ENCODE measurements at places on chromosomes 2 and 18. TPM values are rescaled to one million over a fixed set of nuclear protein-coding genes. Genes with fewer than 3 reads are reported as not detected.

DNA sequence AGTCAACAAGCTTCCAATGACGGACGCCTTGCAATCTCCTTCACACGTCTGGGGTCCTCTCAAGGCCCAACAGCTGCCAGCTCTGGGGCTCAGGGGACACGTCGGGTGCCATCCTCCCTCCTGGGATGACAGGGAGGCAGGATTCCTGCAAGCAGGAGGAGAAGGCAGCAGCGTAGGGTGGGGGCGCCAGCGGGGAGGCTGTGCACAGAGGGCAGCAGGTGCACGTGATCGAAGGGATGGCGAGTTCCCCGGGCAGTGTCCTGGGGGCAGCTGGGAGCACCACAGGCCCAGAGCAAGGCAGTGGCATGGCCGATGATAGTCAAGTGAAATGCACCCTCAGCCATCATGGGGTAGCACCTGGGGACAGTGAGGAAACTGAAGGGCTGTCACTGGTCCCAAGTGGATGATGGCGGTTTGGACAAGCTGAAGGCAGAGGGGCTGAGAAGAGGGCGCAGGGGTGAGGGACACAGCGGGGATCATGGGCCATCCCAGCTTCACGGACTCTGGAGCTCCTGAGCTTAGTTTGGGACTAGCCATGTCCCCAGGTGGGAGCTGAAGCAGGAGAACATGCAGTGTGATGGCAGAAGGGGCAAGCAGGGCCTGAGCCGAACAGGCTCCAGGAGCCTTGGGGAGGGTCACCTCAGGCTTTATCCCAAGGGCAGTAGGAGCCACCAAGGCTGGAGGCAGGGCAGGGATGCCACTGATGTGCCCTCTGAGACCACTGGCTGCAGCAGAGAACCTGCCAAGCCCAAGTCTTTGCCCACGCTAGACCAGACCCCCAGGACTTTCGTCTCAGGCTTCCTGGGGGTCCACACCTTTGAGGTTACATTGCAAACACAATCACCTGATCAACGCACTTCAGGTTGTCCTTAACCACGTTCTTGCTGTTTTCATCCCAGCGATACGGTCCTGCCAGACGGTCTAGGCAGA lies 16.3 kb upstream of the SNED1 start:
- peak; percentile 73 for DNase-seq

DNA sequence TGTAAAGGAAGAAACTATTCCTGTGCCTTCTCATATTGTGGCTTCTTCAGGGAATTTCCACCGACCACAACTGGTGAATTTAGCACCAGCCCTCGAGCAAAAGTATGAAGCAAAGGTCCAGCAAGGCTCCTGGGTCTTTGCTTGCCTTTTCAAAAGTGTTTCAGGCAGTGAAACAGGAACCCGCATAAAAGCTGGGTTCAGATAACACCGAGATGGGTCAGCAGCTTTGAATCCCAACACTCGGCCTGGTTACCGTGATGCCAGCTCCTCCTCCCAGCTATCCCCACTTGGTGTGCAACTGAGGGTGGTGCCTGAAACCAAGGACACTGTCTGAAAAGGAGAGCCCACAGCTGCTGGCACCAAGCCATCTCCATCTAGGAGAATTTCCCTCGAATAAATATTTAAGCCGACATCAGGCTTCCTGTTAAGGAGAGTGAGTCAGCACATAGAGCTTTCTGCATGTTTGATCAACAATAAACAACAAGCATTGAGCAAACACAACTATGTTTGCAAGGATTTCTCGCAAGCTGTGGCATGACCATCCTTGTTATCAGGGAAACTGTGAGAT lies 69.5 kb downstream of the ANTXR1 start:
- DNase-seq = no peak

GRCh38 chr2:96647681-96648080 lies 5.1 kb downstream of the FER1L5 start:
- no peak for DNase-seq

GRCh38 chr2:128396946-128397345 lies 78.3 kb upstream of the HS6ST1 start:
- DNase-seq = no peak

GRCh38 chr2:231854616-231855125 lies 68.4 kb downstream of the COPS7B start:
- no peak for DNase-seq

DNA sequence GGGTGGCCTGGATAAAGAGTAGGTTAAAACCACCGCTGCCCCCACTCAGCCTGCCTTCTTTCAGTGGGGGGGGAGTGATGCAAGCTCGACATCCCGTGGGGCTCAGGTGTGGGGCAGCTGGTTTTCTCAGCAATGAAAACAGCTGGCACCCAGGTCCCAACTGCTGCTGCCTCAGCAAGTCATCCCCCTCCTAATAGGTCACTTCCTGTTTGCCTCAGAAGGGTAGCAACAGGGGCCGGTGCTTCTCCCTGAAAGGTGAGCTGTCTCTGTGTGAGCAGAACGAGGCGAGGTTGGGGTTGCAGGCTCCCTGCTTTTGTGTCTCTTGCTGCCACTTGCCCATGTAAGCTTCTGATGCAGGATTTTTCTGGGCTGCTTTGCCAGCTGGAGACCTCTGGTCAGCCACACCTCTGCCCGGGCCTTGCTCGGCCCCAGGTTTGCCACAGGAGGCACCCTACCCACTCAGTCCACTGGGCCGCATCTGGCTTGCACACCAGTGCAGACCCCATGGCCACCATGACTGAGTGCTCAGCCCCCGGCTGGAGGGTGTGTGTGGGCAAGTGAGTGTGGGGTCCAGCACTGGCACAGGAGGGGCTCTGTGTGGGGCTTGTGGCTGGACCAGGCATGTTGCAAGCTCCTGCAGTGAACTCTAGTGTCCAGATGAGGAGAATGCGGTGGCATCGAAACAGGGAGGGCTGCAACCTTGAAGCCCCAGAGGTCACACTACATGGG lies 11.5 kb upstream of the ASB1 start:
- DNase-seq = no peak

GRCh38 chr2:190841707-190842505 lies 38.7 kb upstream of the GLS start:
- no peak for DNase-seq

DNA sequence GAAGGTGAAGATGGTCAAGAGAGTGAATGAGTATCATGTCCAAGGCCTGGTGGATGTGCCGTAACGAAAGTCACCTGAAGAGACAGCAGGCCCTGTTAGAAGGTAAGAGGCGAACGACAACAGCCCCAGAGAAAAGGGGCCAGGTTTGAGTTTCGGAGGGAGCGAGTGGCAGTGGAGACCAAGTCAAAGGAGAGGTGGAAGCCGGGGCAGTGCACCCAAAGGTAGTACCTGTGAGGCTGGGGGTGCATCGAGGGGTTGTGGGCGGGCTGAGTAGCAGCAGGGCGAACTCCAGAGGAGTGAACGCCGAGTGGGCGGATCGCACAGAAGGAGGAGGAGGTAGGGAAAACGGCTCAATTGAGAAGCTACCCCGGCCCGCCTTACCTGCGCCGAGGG lies 358 bp downstream of the USP37 start:
- DNase-seq = no peak

DNA sequence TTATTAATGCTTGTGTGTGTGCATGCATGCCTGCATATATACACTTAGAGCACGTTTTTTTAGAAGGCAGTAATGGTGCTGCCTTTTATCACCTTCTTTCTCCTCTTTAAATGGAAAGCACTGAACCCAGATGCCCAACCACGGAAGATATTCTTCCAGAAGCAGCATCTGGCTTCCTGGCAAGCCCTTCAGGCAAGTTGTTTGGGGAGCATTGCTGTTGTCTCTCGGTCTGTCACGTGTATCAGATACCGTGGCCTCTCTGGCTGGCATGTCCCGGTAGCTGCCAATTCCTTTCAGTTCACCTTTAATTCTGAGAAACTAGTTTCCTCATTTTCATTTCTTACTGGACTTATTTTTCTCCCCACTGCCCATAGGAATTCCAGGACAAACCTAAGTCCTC lies 587.8 kb downstream of the ARHGAP15 start:
- DNase-seq = no peak

DNA sequence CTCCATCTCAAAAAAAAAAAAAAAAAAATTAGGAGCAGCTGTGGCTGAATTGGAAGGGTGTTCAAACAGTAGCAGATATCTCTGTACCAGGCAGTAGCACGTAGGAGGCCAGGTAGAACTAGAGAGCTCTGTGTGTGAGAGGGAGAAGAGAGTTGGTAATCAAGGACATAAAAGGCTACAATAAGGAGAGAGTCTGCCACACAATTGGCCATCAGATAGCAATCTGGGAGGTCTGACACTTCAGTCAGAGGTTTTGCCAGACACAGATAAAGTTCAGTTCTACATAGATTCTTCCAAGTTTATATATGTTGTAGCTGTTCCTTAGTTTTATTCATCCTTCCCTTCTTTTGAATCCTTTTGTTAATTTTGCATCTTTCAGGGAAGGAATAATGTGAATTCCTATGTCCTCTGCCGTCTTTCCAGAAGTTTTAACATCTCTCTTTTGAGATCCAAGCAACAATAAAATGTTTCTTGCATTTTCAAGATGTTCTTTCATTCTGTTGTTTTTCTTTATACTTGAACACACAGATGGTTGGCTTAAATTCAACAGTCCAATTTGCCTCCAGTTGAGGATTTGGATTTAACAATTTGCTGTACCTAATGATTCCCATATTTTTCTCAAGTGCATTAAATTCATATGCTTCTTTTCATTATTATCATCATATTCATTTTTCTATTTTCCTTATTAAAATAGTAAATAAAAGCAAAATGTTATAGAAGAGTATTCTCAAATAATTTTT lies 600.3 kb upstream of the GCFC2 start:
- DNase-seq = no peak

DNA sequence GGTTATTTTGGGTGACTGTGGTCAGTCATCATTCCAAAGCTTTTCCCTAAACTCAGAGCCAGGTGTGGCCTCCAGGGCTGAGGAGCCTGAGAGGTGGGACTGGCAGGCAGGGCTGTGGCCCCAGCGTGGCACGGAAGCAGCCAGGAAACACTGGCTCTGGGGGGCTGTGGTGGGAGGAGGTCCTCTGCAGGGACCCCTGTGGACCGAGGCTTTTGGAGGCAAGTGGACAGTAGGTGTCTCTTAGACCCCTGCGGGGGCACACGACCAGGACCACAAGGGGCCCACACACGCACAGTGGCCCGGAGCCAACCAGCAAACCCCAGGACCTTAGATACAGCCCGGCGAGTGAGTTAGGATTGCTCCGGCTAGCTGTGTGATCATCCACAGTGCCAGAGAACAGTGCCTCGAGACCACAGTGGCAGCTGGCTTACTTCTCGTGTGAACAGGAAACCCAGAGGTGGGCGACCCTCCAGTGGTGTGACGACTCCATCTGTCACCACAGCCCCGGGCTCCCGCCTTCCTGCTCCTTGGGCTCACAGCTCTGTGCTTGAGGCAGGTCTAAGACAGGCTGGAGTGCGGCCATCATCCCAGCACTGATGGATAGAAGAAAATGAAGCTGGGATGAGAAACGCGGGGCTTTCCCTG lies 1.6 kb upstream of the RTP5 start:
- DNase-seq = no peak

- no peak for DNase-seq
These were observed 104.8 kb upstream of the TFPI start for GRCh38 chr2:187658952-187659525.

GRCh38 chr2:164150604-164151003 lies 414.8 kb upstream of the FIGN start:
- DNase-seq = no peak

DNA sequence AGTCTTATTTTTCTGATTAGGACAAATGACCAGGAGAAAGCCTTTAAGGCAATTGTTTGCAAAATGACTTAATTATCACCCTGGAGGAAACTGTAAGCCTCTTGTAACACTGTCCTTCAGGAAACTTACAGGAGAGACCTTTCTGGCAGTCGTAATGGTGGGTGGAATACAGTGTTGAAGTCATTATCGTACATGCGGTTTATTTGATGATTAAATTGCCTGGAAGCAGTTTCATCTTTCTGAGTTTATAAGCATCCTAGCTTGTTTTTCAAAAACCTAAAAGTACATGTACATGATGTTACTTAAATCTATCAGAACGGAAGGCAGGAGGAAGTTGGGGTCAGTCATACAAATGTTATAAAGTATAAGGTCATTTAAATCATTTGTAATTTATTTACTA lies 86.2 kb upstream of the RAB27B start:
- DNase-seq = no peak

DNA sequence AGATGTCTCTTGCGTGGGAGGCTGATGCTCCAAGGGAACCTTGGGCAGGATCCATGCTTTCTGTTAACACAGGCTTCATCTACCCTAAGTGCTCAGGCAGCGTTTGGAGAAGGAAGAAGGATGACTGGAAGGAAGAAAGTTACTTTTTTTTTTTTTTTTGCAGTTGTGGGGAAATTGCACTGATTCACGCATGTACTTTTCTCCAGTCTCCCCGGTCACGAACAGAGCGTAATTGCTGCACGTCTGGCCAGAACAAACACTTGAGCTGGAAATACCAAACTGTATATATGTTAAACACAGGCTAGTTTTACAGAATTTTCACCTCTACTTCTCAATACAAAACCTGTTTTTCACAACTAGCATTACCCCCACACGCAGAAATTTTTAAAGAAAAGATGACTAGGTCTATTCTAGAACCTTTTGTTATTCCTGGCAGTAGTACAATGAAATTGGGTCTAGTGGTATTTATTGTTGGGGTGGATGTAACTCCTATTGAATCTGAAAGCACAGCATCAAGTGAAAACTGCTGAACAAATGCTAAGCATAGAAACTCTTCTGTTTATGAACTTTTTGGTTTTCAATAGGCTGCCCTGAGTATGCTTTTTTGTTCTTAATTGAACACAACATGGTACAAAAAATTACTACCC lies 9.3 kb upstream of the SCYGR5 start:
- DNase-seq = no peak

Gene ZNF385B
- total RNA-seq = 2.0 TPM

Gene OXER1
- total RNA-seq = 2.2 TPM

Gene NYAP2
- not detected for total RNA-seq

Gene FAM117B
- 3.3 TPM for total RNA-seq
